Stimulated activated CD8-positive, alpha-beta memory T cell treated with anti-CD3 and anti-CD28 coated beads, Interleukin-15, amount 100 ng/mL, for 1 hour (primary cell): ENCODE measurements at places on chromosomes 4 and X.

GRCh38 chr4:42311591-42311990, 85.7 kb upstream of the SHISA3 start:
- DNase-seq: no peak

GRCh38 chrX:124212622-124213021, 119.8 kb upstream of the TEX13D start:
- DNase-seq: no peak

GRCh38 chr4:185286571-185286970, 77.2 kb downstream of the SNX25 start:
- no peak for DNase-seq

- DNase-seq: no peak
Observed at GRCh38 chr4:95092766-95093165, 335.0 kb downstream of the BMPR1B start.

DNA sequence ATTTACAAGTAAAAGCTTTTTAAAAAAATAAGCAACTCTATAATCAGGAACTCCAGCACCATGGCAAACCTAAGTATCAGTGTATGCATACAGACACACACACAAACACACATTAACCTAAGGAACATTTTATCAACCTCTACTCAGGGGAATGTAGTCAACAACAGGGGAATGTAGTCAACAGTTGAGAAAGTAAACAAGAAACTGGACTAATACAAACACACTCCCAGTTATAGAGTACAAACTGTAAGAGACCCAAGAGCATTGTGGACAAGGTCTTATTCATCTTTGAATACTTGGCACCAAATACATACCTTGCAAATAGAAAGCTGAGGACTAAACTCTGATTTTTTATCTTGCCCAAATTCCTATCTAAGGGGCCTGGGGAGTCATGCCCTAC, 36.2 kb downstream of the PAPSS1 start:
- no peak for DNase-seq

- no peak for DNase-seq
Observed at GRCh38 chrX:72396117-72396516, 90.4 kb upstream of the CITED1 start.

- DNase-seq: no peak
Observed at GRCh38 chr4:42248972-42249371, 96.5 kb upstream of the BEND4 start.

DNA sequence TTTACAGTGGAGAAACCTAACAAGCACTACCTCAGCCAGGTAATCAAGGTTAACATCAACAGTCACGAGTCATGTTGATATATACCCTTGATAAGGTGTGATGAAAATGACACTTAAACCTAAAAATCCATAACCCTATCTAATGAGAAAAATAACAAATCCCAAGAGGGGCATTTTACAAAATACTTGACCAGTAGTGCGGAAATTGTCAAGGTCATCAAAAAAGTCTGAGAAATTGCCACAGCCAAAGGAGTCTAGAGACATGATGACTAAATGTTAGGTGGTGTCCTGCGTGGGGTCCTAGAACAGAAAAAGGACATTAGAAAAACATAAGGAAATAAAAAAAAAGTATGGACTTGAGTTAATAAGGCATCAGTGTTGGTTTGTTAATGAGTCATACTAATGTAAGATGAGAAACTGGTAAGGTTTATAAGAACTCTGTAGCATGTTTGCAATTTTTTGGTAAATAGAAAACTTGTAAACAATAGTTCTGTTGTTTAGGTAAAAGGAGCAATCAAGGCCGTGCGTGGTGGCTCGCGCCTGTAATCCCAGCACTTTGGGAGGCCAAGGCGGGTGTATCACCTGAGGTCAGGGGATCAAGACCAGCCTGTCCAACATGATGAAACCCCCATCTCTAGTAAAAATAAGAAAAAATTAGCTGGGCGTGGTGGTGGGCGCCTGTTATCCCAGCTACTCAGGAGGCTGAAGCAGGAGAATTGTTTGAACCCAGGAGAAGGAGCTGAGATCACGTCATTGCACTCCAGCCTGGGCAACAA, 2.9 kb downstream of the RPL36A start:
- no peak for DNase-seq

DNA sequence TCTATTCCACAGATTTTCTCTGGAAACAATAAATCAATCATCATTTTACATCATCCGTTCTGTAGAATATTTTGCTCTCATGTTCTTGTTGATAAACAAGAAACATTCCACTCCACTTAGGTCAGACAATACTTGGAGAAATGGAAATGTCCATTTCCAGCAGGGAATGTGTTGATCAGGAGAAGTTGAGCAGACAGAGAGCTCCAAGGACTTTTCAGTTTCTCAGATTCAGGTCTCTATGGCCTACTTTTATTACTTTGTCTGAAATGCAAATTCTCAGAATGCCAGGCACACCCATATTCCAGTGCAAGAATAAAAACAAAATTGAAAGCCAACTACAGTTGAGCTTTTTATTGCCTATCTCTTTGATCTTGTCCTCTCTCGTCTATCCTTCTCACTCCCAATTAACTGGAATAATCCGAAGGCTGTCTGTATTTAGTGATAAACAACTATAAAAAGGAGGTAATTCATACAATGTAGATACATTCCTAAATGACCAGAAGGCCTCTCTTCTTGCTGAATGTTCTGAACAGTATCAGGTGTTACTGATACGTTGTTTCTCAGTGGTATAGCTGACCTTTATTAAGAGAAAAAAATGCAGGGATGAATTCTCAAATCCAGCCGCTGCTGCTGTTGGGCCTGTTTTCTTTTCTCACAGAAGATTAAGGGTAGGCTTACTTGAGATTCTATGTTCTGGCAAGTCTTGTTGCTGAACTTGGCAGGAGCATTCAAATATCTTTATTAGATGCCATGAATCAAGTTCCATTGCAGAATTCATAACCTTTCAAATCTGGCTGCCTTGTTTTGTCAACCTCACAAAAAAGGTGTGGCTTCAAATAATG, 72.1 kb downstream of the HPGD start:
- DNase-seq: no peak

DNA sequence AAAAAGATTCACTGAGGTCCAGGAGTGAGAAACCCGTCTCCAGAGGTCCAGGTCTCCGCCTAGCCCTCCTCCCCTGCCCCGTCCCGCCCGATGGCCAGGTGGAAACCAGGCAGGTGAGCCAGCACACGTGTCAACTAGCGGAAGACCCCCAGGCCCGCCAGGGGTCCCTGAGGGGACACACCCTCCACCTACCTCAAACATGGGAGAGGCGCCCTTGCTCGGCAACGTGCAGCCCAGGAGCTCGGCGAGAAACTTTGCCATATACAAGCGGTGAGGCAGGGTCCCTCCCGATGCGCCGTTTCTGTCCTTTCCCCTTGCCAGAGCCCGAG, 330.0 kb downstream of the HNRNPD start:
- DNase-seq: no peak

- DNase-seq: no peak
Observed at GRCh38 chrX:47112316-47112954, 32.1 kb downstream of the NDUFB11 start.

GRCh38 chrX:79100791-79101484, 43.5 kb upstream of the GPR174 start:
- no peak for DNase-seq

DNA sequence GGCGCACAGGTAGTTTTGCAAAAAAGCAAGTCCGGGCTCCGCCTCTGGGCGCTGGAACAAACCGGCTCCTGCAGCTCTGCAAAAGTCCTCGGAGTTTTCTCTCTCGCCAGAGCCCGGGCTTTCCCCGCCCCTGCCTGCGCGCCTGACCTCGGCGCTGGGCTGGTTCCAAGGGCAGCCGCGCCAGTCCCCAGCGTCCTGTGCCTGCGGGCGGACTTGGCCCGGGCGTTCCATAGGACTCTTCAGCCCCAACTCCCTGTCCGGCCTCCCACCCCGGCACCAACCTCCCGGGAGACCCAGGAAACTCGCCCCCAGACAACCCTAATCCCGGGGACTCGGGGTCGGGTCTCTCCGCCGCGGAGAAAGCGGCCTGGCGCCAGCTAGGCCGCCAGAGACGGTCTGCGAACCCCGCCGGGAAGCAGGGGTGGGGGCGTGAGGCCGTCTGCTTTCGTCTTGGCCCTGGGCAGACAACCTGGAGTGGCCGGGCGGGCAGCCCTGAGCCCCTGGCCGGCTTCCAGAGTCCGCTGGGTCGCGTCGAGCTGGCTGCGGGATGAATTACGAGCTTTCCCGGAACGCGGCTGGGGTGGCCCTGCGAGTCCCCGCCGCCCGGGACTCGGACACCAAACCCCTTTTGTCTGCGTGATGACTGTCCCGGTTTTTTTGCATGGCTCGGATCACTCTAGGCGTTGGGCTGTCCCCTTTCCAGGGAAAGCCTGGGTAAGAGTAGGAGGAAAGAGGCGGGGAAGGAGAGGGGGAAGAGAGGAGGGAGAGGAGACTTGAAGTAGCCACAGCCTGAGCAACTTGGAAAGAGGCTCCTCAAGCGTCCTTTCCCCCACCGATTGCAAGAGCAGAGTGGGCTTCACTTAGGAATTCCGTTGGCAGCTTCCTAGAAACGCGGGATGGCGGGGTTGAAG, 916 bp downstream of the MXRA5 start:
- DNase-seq: no peak

DNA sequence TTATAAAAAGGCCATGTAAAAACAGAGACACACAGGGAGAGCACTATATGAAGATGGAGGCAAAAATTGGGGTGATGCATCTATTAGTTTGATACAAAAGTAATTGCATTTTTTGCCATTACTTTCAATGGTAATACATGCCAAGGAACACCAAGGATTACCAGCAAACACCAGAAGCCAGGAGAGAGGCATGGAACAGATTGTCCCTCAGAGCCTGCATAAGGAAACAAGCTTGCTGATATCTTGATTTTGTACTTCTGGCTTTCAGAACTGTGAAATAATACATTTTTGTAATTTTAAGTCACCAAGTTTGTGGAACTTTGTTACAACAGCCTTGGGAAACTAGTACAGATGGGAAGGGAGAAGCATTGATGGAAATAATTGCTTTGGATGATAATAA, 45.6 kb upstream of the BOD1L1 start:
- DNase-seq: no peak

DNA sequence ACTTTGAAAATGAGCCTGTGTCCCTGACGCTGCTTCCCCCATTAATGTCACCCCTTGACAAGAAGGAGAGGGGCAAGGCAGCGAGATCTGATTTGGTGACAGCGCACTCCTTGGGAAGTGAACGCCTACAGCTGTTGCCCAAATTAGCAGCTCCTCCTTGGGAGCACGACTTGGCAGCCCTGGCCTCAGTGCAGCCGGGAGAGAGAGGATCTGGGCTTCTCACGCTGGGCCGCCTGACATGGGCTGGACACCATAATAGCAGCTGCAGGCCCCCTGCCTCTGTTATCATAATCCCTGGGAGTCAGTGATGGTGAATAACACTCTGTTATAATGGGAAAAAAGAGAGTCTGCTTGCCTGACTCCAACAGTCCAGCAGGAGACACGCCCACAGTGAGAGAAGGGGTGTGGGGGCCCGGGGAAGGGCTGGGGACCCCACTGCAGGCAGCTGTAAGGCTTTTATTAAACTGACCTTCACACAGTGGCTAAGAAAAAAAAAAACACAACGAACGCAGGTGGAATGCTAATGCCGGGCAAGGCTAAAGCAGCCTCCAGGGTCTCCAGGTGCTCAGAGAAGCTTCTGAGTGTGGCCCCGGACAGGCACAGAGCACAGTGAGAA, 73.3 kb downstream of the PSAPL1 start:
- DNase-seq: no peak

- DNase-seq: no peak
Observed at GRCh38 chrX:7334253-7334935, 186.4 kb upstream of the PUDP start.

GRCh38 chr4:103091601-103092223, 7.9 kb downstream of the BDH2 start:
- DNase-seq: no peak

DNA sequence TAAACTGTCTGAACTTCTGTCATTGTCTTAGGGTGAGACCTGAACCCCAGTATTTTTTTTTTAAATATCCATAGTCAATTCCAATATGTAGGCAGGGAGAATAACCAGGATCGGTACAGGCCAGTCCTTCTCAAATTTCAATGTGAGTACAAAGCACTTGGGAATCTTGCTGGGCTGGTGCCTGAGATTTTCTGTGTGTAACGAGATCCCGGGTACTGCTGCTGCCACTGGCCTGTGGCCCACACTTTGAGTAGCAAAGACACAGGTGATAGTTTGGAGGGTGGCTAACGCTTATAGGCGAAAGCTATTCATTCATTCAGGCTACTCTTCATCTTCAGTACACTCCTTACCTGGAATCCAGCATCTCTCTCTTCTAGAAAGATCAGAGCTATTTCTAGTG, 923.6 kb upstream of the TENM3 start:
- no peak for DNase-seq

- DNase-seq: no peak
Observed at GRCh38 chr4:122832732-122833131, 6.1 kb downstream of the FGF2 start.

GRCh38 chr4:2842687-2843262, 869 bp upstream of the ADD1 start:
- no peak for DNase-seq

GRCh38 chr4:21806991-21807390, 141.6 kb downstream of the KCNIP4 start:
- DNase-seq: no peak

GRCh38 chrX:19599253-19599652, 83.9 kb upstream of the MAP3K15 start:
- no peak for DNase-seq

- DNase-seq: no peak
Observed at GRCh38 chrX:65406532-65406931, 128.1 kb downstream of the LAS1L start.
